ENCODE measurements at places on chromosomes 5 and 9.
A peak's percentile ranks its signal among the peaks of the same experiment; 100 is the strongest.

GRCh38 chr5:141558150-141558549 lies 60.6 kb downstream of the DIAPH1 start:
- no peak for DNase-seq

- DNase-seq = no peak
These were observed 567 bp upstream of the SPIN1 start for GRCh38 chr9:88387552-88388202.

- no peak for DNase-seq
These were observed 33.5 kb upstream of the EBF1 start for GRCh38 chr5:159133041-159133741.

DNA sequence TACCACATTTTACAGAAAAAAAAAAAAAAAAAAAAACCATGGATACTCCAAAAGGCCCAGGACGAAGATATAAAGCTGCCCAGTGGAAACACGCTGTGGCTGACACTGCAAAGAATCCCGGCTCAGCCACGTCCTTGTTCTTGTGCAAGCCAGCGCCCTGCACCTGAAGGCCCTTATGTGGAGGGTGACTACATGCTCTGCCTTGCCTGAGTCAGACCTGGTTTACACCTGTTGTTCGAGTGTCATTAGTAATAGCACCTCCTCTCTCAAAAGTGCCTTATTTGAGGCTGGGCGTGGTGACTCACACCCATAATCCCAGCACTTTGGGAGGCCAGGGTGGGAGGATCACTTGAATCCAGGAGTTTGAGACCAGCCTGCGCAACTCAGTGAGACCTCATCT lies 54.3 kb upstream of the ZSWIM6 start:
- no peak for DNase-seq

DNA sequence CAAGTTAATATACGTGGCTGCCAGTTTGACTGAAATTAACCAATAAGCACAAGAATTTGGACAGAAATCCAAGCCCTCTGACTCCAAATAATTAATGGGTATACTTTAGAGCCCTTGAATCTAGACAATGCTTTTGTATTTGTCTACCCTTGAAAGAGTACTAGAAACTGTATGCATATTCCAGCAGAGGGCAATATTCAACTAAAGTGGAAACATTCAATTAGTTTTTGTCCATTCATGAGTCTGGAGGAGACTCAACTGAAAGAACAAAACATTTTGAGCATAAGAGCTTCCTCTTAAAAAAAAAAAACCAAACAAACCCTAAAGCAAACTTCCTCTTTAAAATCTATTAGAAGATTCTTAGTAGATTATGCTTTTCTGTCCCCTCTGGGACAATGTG lies 157.8 kb downstream of the ARHGEF28 start:
- no peak for DNase-seq

DNA sequence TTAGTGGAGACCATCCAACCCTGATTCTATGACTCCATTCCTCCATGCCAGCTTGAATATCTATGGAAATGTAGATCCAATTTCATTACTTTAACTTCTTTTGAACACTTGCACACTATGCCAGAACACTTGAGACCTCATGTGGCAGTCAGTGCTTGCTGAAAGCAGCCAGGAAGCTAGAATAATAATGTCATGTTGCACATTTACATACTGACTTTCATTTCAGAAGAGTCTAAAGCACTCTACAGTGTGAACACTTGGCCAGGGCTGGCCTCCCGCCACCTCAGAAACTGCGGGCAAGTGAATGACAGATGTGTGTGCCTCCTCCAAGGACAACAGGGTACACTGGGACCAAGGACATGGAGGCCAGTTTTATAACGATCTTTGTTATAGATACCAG lies 97.3 kb downstream of the SLF1 start:
- no peak for DNase-seq

DNA sequence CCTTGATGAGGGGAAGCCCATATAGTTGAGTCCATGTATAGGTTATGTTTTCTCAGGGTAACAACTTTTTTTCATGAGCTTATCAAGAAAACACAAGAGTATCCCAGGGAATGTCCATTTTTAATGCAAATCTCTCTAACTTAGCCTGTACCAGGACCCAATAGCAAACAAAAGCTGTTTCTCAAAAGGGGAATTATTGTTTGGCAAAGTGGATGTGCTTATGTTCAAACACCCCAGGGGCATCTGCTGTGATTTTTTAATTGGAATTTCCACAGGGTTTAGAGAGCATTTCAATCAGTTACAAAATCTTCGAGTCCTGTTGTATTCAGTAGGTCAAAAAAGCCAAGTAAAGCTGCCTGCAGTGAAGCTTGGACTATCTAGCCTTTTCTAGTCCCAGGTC lies 33.4 kb upstream of the CSNK1G3 start:
- DNase-seq = no peak

DNA sequence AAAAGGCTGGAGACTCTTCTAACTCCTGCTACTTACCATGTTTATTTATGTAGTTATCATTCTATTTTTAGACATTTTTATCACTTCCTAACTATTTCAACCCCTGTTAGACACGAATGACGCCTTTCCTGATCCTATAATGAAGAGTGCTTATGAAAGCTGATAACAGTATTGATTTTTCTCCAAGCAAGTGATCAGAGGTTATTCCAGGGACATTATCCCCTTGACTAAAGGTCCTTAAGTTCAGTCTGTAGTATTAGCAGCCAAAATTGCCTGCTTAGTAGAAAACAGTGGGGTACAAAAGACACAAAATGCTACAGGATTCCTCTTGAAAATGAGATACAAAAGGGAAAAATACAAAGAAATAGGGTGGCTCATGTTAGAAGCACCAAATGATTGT lies 235.6 kb downstream of the DNAH5 start:
- DNase-seq = no peak

GRCh38 chr5:61082516-61083280 lies 79.6 kb downstream of the SMIM15 start:
- no peak for DNase-seq

DNA sequence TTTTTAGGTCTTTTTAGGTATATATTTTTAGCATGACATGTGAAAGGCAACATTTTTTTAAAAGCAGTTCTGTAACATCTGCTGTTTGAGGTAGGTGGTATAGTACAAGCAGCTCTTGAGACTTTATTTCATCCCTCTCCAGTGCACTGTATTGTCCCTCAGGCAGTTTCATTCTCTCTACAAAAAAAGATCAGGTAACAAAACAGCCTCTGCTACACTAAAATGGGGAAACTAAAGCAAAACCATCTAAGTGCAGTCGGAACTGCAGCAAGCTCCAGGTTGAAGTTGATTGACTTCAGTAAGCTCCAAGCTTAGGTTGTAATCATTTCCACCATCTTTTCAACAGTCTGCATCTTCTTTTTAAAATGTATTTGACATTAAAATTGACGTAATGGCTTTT lies 195.6 kb downstream of the DEPDC1B start:
- DNase-seq = no peak

DNA sequence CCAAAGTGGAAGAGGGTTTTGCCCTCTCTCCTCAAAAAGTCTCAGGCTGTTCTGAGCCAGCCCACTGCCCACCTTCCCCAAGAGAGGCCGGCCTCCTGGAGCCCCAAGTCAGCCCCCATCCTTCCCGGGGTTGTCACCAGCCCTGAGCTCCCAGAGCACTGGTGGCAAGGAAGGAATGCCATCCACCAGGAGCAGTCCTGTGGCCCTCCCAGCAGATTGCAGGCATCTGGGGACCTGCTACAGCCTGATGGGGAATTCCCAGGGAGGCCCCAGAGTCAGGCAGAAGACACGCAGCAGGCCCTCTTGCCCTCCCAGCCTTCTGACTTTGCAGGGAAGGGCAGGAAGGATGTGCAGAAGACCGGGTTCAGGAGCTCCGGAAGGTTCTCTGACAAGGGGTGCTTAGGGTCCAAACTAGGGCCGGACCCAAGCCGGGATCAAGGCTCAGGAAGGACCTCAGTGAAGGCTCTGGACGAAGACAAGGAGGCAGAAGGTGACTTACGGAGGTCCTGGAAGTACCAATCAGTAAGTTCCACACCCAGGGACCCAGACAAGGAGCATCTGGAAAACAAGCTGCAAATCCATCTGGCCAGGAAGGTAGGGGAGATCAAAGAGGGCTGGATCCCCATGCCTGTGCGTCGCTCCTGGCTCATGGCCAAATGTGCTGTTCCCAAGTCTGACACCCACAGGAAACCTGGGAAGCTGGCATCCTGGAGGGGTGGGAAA lies 3.7 kb downstream of the SPATA31E1 start:
- peak; percentile 26 for DNase-seq

GRCh38 chr5:135829681-135830383 lies 4.6 kb upstream of the SLC25A48 start:
- DNase-seq = peak; percentile 80

DNA sequence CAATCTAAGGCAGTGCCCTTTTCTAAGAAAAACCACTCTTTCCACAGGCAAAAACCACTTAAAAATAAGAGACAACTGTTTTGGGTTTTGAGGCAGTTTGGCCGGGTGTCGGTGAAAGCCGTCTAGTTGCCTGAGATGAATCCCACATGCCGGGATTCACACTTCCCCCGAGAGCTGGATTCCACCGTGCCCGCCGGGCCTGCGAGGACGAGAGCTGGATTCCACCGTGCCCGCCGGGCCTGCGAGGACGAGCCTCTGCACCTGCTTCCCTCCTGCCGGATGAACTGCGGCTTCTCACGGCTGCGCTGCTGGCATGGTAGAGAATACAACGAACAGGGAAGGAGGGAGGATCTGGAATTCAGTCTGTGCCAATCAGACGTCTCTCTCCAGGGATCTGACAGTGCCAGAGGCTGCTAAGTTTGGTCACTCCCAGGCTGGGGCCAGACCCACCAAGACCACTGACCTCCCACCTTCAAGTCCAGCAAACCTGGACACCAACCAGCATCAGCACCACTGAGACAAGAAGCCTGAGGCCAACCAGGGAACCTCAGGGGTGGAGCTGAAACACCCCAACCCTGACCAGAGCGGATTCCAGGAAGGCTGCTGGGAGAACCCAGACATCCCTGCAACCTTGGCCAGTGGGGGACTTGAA lies 23.0 kb downstream of the VAV2 start:
- DNase-seq = no peak

DNA sequence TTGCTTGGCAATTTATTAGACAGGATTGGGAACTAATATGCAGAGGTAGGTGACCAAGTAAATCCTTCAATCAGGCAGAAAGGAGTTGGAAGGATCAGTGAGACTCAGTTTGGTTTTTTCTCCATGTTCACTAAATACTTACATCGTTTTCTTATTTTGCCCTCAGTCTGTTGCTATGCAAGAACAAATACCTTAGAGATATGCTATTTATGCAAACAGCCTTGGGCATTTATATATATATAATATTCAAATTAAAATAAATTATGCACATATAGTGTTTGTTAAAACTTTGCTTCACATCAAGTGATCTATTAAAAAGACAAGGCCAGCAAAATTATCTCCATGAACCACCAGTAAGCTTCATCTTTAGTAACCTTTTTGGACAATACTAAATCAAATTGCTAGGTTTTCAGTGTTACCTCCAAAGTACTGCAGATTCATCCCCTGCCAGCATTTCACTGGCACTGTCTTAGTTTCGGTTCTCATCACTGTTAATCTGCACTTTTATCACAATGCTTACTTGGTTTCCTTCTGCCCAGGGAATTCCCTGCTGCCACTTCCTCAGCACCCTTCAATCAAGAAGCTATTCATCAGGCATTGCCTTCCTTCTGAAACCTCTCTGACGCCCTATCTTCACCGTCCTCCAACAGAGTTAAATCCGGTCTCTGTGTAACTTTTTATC lies 26.0 kb upstream of the LIFR start:
- DNase-seq = no peak

DNA sequence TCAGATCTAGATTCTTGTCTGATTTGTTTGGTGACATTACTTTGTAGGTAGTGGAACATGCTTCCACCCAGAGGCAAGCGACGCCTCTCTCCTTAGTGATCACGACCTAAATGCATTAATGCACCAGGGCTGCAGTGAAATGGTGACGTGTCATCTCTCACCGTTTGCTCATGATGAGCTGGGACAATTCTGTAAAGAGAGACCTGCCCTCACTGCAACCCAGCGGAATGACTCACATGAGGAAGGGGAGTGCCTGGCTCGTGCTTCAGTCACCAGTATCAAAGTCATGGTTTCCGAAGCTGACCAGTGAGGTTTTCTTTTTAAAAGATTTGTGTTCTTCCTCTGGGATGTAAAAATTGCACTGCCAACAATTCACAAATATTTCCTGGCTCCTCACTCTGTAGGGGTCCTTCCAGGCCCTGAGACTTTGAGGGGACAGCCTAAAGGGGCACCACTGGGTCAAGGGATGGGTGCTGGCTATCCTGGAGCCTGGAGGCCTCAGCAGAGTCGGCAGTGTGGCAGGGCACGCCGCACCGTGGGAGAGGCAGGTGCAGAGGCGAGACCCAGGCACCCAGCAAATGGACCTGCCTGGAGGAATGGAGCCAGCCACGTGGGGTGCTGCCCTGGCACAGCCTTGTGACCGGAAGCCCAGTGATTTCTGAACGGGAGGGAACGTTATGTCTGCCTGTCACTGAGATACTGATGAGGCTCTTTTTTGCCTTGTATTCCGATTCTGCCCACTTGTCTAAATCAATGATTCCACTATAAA lies 17.3 kb downstream of the QSOX2 start:
- peak; percentile 67 for DNase-seq

GRCh38 chr5:35319333-35320002 lies 89.2 kb upstream of the PRLR start:
- no peak for DNase-seq

- no peak for DNase-seq
These were observed 574.3 kb downstream of the PDE4D start for GRCh38 chr5:59319250-59319649.

DNA sequence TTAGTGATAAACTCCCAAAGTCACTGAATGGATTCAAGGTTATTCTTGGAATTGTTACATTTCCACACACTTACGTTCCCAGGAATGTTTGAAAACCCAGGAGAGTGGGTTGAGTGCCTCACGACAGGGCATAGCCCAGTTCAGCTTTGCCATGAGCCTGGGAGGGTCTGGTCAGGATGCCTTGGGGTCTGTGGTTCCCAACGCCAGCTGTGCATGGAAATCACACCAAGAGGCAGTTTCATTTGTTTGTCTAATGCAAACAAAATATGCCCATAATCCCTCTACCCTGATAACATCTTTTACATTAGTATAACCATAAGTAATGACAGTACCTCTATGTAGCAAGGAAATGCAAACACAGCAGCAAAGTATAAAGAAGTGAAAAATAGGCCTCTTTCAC lies 25.3 kb upstream of the MSX2 start:
- DNase-seq = no peak

DNA sequence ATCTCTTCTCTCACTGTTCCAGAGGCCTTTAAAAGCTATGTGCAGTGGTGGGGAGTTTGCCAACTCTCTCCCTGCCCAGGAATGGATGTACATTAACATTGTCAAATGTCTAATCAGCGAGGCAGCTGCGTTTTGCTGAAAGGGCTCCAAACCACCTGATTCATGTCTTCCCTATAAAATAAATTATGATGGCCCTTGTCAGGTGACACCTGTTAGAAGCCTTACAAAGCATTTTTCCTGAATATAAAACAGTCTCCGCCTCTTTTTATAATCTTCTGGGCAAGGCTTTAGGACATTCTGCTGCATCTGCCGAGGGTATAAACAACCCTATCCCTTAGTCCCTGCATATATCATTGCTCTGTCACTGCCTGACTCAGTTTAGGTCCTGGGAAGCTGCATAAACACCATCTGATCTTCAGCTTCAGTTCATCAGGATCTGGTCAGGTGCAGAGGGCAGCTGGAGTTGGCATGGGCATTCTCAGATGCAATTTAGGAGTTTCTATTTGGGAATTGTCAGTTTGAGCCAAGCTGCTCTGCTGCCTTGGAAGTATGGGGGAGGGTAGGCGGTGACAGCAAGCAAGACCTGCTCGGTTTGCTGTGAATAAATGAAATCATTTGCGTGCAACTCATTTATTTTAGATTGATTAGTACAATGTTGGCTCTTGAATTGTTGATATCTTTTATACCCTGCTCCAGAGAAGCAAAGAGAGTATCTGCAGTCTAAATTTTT lies 103.5 kb downstream of the ACER2 start:
- no peak for DNase-seq

- no peak for DNase-seq
These were observed 41.8 kb upstream of the FGF1 start for GRCh38 chr5:142727735-142728047.
